ELR (cell line): ENCODE measurements at places on chromosomes 1 and 21.

GRCh38 chr1:77467741-77468140 lies 185.9 kb downstream of the AK5 start:
- DNase-seq: peak; percentile 33

GRCh38 chr1:172775606-172776005 lies 116.7 kb downstream of the FASLG start:
- no peak for DNase-seq

DNA sequence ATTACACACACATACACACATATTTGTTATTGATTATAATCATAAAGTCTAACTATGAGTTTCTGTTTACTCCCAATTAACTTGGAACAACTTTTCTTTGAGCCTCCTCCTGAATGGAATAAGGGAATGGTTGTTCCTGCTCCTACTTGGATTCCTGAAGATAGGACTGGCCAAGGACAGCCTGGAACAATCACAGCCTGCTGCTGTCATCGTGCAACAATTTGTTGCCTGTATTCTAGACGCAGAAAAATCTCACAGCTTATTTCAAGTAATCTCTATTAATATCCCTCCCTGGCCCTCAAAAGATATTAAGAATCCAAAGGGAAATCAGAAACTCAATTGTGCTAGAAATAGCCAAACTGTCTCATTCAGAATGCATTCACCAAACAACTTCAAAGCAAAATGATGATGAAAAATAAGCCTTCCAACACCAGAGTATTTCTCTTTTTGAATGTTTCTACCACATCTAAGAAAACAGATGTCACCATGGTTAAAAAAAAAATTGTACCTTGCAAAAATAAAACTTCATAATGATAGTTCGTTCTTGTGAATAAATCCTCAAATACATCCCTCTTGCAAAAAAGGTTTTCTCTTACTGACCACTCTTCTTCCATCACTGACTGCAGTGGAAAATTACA lies 30.9 kb downstream of the RCAN1 start:
- no peak for DNase-seq

GRCh38 chr21:17257784-17258183 lies 255.1 kb upstream of the CXADR start:
- peak; percentile 4 for DNase-seq

GRCh38 chr1:18069903-18070302 lies 37.7 kb upstream of the IGSF21 start:
- no peak for DNase-seq

GRCh38 chr1:90823686-90824085 lies 106.6 kb upstream of the BARHL2 start:
- DNase-seq: no peak

- no peak for DNase-seq
Observed at GRCh38 chr1:112054510-112054909, 65.0 kb upstream of the KCND3 start.

DNA sequence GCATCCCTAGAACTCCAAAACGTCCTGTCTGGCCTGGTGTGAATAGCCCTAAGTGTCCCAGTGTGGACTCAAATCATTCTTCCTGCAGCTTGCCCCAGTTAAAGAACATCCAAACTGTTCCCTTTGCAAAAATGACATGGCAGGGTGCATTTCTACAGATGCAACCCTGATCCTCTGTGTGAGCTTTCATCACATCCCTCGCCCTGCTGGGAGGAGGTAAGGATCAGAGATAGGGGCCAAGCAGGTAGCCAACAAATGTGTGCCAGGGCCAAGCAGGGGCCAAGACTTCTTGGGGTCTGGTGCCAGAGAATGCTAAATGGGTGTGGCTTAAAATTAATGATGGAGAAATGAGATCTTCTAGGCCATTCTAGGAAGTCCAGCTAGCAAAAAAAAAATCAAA lies 27.1 kb upstream of the MPZL1 start:
- no peak for DNase-seq
